Adrenal gland (tissue), 19 donors: ENCODE measurements at places on chromosomes 2 and 18. TPM values are rescaled to one million over a fixed set of nuclear protein-coding genes. Genes with fewer than 3 reads are reported as not detected.

DNA sequence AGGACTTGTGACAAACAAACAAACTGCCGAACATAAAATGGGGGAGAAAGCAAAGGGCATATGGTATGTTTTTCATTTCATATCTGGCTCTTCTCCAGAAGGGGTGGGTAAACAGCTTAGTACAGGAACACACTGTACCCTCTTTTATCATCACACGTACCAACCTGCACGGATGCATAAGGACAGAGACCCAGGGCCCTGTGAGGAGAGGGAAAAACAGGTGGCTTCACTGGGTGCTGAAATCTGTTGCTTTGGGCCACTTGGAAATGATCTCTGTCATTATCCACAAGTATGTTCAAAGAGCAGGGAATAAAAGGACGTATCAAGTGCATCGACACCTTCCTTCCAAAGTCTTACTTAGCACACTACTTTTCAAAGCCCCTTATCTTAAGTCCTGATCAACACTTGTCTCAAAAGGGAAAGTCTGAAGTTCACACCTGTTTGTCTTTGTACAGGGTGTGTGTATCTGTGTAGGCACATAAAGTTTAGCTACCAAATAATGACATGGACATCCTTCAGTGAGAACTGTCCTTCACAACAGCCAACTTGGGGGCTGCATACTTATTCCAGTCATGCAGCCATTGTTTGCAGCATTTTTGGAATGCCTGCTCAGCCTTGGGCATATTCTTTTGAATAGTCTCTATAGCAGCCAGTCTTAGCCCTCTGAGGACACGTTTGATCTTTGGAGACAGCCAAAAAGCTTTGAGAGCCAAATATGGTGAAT, 60.6 kb downstream of the IRS1 start:
- DNase-seq: no peak

- DNase-seq: no peak
These were observed 25.9 kb downstream of the CD28 start for GRCh38 chr2:203732092-203732952.

GRCh38 chr2:205287316-205287715, 395.0 kb upstream of the NRP2 start:
- DNase-seq: no peak

DNA sequence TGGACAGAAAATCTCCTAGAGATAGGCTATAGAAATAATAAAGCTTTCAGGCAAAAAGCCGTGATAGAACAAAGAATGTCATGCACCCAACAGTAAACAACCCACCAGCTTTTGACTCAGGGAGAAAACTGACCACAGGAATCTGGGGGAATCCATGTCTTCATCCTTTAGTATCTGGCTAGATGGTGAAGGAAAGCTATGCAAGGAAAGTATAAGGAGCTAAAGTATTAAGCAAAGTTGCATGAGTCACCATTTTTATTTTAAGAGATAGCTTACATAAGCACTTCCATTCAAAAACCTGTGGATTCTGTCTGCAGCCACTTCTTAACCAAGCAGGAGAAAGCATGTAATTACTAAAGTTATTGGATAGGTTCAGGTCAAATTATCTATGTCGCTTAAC, 363.8 kb downstream of the LRP1B start:
- DNase-seq: no peak

DNA sequence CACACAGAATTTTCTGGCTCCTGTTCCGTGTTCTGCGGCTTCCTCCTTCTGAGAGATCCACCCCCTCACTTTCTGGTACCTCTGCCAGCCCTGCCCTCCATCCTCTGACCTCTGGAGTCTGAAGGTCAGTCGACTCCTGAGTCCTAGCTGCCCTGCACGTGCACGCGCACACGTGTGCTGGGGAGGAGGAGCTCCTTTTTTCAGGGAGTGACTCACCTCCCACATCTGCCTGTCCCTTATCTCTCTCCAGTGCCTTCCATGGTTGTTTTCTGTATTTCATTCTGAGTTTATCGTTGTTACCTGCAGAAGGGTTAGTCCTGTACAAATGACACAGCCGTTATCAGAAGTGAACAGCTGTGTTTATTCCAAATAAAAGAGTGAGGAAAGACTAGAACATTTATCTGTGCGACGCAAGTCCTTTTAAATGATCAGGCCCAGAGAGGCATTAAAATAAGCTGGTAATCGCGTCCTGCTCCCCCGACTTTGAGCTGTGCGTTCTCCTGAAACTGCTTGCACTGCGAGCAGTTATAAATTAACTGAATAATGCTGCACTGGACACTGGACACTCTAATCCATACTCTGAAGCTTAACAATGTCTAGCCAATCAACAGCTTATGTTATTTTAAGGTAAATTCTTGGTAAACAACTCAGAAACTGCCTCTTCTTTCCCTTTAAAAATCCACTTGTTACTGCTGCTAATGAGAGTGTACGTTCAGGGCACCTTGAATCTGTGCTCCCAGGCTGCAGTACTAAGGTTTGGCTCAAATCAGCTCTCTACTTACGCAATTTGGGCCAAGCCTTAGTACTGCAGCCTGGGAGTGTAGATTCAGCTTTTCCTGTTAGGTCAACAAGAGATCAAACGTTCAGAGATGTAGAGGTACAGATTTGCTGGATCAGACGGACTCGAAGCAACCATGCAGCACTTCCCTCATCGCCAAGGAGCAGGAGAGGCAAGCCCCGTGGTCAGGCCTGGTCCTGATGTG, 72.5 kb downstream of the GALR1 start:
- DNase-seq: no peak

GRCh38 chr18:13551841-13552733, 174.3 kb downstream of the FAM210A start:
- no peak for DNase-seq

DNA sequence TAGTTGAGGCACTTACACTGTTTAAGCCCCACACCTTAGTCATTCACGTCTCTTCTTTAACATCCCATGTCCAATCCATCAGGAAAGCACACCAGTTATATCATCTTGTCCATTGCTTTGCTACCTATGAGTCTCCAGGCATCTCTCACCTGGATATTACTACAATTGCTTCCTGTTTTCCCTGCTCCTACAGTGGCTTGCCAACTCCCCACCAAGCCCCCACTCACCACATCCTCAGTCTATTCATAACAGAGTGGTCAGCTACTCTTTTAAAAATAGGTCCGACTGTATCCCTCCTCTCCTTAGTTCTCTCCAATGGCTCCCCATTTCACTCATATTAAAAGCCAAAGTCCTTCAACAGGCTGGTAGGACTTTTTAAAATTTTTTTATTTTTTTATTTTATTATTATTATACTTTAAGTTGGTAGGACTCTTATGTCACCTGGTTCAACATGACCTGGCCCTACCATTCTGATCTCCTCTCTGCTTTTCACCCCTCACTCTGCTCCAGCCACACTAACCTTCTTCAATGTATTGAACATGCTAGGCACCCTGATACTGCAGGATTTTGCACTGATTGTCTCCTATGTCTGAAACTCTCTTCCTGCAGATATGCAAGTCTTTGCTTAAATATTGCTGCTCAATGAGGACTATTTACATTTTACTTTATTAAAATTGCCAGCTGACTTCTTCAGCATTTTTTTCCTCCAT, 253.2 kb downstream of the CYRIA start:
- no peak for DNase-seq

GRCh38 chr2:10906926-10907625, 4.7 kb upstream of the KCNF1 start:
- DNase-seq: no peak

DNA sequence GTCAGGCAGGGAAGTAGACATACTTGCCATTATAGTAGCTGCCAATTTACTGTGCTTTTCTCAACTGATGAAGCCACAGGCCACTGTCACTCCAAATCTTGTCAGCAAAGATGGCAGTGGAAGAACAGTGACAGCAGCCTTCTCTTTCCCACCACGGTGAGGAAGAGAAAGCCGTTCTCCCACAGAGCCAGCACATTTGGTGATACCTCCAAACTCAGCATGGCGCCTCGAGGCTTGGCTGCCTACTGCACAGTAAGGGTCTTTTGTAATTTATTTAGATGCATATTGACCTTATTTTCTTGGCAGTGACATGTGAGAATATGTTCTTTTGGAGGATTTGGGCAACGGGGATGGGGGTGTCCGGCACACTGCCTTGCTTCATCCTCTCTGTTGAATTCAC, 117.2 kb upstream of the CDH20 start:
- no peak for DNase-seq

DNA sequence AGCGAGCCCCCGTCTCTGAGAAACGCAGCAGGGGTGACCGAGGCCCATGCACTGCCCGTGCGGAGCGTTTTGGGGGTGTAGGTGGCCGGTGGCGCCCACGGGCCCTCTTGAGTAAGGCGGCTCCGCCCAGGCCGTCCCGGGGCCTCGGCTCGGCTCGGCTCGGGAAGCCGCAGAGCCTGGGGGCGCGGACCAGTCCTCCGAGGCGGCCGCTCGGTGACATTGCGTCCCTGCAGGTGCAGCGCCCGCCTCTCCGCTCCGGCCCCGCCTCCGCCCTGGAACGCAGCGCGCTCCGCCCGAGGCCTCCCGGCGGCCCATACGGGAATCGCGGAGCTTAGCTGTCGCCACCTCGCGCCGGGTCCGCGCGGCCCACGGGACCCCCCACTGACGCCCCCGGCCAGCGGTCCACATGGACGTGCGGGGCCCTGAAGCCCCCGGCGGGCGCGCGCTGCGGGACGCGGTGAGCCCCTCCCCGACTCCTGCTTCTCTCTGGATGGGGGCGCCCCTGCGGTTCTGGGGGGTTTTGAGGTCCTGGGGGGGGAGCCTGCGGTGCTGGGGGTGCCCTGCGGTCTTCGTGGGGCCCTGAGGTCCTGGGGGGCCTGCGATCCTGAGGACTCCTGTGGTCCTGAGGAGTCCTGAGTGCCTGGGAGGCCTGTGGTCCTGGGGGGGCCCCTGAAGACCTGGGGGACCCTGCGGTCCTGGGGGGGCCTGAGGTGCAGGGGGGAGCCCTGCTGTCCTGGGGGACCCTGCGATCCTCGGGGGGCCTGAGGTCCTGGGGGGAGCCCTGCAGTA, at the start of gene HSBP1L1:
Gene HSBP1L1, plus strand, starts transcription at position 314 of the 789 bp plus-strand sequence. Its CDS starts 93 bp downstream, at position 407.
- peak; percentile 80 for DNase-seq

DNA sequence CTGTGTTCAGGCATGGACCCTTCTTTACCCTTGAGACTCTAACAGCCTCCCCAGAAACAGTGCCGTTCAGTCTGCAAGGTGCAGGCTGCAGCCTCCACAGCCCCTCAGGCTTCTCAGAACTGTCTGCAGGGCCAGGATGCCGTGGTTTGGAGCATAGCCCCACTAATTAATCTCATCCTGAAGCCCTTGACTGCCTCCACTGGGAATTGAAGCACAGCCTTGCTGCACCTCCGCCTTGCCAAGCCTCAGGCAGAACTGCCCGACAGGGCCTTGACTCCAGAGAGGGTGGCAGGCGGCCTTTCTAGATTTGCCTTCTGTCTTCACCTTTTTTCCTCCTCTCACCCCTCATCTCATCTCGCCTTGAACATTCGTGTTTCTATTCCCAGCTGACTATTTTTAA, 119.8 kb downstream of the NRP2 start:
- no peak for DNase-seq

GRCh38 chr2:168155046-168155445, 92.3 kb downstream of the STK39 start:
- DNase-seq: no peak

DNA sequence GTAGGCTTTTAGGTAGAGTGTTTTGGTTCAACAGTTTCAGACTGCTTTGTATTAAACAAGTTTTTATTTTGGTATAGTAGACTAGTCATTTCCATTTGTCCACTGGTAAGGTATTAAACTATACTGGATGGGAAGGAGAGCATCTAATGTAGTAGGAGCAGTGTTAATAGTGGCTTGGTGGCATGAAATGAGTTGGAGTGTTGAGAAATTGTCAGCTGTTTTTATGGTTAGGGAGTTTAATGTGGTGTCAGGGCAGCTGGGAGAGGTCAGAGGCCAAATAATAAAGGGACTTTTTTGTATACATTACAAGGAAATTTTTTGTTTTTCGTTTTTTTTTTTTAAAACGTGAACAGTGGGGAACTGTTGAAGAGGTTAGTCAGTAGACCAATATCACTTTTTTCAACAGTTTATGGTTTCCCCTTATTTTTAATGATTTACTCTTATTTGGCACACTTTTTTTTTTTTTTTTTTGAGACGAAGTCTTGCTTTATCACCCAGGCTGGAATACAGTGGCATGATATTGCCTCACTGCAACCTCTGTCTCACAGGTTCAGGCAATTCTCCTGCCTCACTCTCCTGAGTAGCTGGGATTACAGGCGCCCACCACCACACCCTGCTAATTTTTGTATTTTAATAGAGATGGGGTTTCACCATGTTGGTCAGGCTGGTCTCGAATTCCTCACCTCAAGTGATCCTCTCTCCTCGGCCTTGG, 21.2 kb downstream of the ACTR3 start:
- no peak for DNase-seq

DNA sequence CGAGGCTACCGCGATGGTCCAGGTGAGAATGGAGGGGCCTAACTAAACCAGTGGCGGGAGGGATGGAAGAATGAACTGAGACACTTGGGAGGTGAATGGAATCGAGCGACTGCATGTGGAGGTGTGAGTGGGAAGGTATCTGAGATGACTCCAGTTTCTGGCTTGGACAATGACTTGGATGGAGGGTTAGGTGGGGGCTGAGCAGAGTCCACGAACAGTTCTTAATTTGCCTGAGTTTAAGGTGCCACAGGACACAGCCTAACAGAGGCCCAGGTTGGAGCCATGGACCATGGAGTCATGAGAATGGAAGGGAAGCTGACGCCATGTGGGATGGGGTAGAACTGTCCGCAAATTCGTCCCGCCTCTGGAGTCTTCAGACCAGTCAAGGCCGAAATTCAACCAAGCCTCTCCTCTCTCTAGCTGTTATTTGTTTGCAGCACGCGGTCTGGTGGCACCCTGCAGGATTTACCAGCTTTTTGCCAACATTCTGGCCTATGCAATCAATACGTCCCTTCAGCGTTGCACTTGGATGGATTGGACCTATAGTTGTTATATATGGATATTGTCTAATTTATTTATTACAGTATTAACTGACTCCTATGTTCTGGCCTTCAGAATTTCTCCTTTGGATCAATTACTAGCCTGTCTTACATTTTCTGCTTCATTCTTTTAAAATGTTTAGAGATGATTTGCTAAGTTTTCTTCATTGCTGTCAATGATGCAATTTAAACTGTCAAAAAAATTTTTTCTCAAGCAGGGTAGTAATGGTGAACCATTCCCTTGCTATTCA, 940 bp upstream of the BOLA3 start:
- DNase-seq: no peak

GRCh38 chr2:25853038-25853638, 25.1 kb downstream of the ASXL2 start:
- DNase-seq: no peak

The KCNG2 gene
- total RNA-seq: 0.50 TPM

The STPG4 gene
- not detected for total RNA-seq

The DHRS9 gene
- total RNA-seq: not detected

The RPIA gene
- total RNA-seq: 6.9 TPM

The MEX3C gene
- total RNA-seq: 34.6 TPM

The HOXD12 gene
- total RNA-seq: not detected

The TPO gene
- not detected for total RNA-seq

The PID1 gene
- 48.8 TPM for total RNA-seq

The LINC00305 gene
- total RNA-seq: not detected

The WNT6 gene
- 0.72 TPM for total RNA-seq

The DSC1 gene
- total RNA-seq: not detected

The REG1B gene
- total RNA-seq: not detected
